ENCODE measurements at places on chromosomes 12 and 14.

- no peak for DNase-seq
Measured at GRCh38 chr12:127928615-127929571, 338.1 kb upstream of the TMEM132C start.

- no peak for DNase-seq
Measured at GRCh38 chr12:71063087-71063486, 94.7 kb downstream of the TSPAN8 start.

- DNase-seq, result no peak
Measured at GRCh38 chr12:116898669-116899068, 12.1 kb upstream of the FBXW8 start.

DNA sequence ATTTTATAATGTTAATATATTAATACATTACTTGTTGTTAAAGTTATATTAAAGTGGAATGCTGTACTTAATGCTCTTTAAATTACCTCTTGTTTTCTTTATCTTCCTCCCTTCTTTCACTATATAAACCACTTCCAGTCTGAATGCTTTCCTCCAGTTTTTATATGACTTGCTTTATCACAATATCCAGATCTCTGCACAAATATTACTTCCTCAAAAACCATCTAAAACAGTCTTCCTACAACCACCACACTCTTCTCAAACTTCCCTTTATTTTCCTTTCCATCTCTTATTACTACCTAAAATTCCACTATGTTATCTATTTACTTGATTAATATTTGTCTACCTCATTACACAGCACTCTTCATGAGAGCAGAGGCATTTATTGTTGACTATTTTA, 956.6 kb downstream of the LRFN5 start:
- no peak for DNase-seq

GRCh38 chr12:761256-761655, 8.9 kb downstream of the WNK1 start:
- DNase-seq, result no peak

DNA sequence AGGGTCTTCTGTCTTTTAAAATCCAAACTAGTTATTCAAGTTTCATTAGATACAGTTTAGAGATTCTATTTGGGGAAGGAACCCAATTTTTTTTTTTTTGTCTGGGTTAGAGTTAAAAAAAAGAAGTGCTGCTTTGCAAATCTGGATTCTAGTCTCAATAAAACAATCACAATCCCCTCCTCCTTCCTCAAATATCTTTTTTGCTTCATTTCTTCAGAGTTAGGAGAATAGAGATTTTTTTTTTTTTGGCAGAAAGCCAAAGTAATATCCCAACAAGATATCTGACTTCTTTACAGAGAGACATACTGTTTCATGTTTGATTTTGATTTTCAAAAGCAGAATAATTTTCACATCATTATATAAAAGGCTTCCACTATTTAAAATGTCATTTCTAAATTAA, 201.9 kb downstream of the FOXN3 start:
- no peak for DNase-seq

GRCh38 chr12:120101617-120102016, 14.9 kb downstream of the RAB35 start:
- DNase-seq, result no peak
